ENCODE measurements at places on chromosomes 2 and 18.

- DNase-seq: no peak
Measured at GRCh38 chr2:16287831-16288230, 347.5 kb downstream of the MYCN start.

GRCh38 chr2:137862651-137863050 lies 101.6 kb upstream of the HNMT start:
- DNase-seq: no peak

DNA sequence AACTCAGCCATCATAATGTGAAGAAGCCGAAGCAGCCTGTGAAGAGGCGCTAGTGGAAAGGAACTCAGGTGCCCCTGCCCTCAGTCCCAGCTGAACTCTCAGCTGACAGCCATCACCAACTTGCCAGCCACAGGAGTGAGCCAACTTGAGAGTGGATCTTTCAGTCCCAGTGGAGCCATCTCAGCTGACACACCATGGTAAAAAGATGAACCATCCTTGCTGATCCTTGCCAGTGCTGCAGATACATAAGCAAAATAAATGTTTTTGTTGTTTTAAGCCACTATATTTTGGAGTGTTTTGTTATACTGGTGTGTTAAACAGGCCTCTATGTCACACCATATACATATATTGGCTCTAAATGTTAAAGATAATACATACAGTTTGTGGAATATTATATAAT lies 195.8 kb upstream of the SPRED2 start:
- no peak for DNase-seq

DNA sequence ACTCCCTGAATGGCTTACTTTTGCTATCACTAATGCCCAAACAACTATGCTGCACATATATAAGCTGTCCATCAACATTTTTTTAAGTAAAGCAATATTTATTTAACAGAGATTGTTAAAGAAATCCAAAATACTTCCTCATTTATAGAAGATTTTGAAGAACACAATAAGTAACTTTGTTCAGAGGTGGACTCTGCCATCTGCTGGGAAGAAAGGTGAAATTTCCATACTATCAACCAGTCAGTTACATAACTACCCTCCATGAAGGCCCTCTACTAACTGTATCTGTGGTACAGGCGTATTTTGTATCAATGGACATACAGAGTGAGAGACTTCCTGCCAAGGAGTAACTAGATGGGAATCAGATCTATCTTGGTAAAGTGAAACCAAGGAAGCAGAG lies 106.0 kb downstream of the DTNB start:
- DNase-seq: no peak

- no peak for DNase-seq
Measured at GRCh38 chr18:43526426-43527145, 249.3 kb upstream of the SYT4 start.

DNA sequence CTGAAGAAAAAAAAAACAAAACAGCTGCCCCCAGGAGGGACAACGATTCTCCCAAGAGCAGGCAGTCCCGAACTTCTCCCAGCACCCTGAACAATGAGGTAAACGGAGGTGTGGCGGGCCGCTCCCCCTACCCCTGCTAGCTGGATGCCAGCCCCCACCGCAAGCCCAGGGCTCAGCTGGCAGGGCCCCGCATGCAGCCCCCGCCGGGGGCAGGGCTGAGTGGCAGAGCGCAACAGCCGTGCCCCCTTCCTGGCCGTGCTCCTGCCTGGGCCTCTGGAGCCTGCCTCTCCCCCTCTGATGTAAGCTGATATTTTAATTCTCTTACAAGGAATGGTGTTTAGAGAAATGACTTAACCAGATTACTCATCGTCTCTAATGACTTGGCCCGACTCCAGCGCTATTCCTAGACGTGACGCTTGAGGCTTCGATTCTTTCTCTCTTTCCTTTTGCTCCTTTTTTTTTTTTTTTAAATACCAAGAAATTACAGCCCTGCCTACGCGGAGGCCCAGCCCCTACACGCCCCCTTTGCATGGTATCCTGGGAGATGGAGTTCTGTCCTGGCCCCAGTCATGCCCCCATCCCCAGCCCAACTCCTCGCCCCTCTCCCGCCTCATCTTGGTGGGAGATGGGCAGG lies 4.6 kb upstream of the ARID5A start:
- peak; percentile 95 for DNase-seq

DNA sequence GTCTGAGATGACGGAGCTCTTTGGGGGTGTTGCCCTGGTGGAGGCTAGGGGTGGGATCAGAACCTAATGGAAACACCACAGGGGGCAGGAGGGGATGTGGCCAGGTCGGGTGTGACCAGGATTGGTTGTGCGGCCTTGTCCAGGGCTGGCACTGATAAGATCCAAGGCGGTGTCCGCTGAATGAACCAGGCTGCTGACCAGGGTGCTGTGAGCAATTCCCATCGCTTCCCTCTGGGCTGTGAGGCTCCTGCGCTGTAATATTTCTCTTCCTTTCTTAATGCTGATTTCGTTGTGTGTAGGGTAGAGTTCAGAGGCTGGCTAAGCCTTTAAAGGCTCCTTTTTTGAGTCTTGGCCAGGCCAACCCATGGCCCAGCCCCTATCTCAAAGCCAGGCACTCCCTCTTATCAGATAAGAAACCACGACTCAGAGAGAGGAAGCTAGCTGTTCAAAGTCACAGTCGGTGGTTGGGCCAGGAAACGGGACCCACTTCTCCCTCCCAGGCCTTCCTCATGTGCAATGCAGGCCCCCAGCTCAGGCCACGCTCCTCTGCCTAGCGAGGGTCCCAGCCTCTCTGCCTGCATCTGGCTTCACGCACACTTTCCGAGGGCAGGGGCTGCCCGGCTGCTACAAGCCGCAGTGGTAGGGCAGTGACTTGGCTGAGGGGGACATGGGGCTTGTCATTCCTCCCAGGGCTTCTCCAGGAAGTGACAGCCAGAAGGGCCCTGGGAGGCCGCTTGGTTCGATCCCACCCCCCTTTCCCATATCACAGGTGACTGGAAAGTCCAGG lies 26.0 kb upstream of the FOSL2 start:
- peak; percentile 80 for DNase-seq

DNA sequence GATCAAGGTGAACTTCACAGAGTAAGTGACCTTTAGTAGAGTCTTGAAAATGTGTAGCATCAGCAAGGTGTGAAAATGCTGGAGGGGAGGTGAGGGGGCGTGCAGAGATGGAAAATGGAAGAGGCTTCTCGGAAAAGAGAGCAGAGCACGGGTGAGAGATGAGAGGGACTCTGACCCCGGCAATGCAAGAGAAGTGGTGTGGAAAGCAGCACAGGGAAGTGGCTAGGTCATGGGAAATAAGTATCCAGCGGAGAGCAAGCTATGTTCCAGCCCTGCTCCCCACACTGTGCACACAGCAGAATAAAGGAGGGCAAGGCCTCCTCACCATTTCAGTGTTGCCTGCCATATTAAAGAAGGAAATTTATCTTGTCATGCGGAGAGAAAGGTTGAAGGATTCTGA lies 241.7 kb upstream of the DOK6 start:
- no peak for DNase-seq

Data from colonic mucosa (tissue), 4 donors.